Panc1 (cell line): ENCODE measurements at places on chromosomes 7 and 10.

DNA sequence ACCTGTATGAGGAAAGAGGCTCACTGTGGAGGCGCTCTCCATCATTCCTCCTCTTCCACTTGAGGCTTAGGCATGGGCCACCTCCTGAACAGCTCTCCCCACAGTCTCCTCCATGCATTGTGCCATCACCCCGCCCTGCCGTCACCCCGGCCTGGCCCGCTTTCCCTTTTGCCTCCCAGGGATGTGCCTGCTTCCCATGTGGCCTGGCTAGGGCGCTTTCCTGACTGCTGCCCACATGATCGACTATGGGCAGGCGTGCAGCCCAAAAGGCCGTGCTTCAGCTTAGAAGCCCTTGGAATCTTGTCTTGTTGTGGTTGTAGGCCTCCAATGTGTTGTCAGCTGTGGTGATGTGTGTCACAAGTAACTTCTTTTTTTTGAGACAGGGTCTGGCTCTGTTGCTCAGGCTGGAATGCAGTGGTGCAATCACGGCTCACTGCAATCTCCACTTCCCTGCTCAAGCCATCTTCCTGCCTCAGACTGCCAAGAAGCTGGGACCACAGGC lies 1.8 kb upstream of the ACTR3C start:
- DNase-seq: no peak

GRCh38 chr7:43204081-43204480 lies 91.6 kb downstream of the HECW1 start:
- DNase-seq: no peak

DNA sequence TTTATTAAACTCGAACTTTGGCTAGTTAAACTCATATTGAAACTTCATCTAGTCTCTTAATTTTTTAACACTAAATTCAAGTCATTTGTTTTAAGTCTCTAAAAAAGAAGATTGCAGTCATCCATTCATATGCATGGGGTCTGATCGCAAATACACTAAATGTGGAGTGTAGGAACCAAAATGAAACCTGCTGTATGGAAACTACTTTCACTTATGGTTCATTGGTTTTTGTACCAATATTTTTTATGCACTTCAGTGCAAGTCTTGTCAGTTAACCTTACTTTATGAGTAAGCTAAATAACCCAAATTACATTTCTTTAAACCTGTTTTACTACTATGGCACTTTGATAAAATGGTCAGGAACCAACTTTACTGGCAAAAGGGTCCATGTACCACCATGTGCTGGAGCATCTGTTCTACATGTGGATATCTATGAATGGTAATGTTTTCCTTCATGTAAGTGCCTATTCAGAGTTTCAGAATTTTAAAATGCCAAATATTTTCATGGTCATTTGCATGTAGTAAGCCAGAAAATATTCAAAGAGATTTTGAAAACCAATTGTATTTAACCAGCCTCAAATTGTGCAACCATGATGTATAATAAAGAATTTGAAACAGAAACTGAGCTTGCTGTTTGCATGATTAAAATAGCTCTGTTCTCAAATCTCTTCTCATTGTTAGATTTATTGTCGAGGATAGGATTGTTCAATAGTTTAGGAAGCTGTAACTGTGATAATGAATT lies 7.6 kb upstream of the SUPV3L1 start:
- DNase-seq: no peak

GRCh38 chr10:113520261-113520660 lies 32.6 kb upstream of the HABP2 start:
- no peak for DNase-seq

DNA sequence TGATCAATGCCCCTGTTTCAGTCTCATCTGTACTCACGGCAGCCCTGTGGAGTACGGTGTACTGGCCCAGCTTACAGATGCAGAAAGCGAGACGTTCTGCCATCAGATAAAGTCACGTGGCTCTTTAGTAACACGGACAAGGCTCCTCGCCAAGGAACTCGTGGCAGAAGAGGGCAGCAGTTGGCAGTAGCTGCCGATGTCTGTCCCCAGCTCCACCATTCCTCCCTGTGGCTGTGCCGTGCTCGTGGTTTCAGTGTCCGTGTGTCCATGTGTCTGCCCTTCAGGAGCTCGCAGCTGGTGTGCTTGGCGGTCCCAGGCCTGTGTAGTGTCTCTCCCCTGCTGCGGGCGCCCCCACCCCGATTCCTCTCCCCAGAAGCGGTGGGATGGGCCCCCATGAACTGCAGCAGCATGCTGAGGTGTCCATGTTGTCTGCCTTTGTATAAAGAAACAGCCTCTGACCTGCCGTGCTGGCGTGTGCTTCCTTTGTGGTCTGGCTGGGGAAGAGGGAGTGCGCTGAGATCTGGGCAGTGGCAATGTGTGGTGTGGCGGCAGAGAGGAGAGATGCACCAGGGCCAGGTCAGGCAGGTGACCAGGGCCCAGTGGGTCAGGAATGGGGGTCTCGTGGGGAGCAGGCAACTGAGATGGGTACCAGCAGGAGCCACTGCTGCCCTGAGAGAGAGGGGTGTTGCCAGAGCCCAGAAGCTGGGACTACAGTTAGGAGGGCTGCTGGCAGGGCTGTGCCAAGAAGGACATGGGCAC lies 9.8 kb downstream of the RHBDD2 start:
- no peak for DNase-seq

DNA sequence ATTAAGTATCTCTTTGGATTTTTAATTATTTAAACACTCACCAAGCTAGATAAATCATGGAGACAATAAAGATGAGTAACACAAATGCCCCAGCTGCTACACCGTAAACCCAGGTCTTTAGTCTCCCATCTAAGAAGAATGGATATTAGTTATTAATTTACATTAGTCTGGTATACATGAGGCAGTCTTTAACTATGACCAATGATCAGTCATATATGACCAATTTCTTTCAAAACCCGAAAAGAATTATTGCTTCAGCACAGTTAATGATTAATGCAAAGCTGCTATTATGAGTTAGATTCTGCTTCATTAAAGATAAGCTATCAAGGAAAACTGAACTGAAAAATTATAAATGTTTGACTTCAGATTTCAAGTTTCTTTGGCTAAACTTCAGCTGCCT lies 402.9 kb downstream of the PHF14 start:
- DNase-seq: no peak

DNA sequence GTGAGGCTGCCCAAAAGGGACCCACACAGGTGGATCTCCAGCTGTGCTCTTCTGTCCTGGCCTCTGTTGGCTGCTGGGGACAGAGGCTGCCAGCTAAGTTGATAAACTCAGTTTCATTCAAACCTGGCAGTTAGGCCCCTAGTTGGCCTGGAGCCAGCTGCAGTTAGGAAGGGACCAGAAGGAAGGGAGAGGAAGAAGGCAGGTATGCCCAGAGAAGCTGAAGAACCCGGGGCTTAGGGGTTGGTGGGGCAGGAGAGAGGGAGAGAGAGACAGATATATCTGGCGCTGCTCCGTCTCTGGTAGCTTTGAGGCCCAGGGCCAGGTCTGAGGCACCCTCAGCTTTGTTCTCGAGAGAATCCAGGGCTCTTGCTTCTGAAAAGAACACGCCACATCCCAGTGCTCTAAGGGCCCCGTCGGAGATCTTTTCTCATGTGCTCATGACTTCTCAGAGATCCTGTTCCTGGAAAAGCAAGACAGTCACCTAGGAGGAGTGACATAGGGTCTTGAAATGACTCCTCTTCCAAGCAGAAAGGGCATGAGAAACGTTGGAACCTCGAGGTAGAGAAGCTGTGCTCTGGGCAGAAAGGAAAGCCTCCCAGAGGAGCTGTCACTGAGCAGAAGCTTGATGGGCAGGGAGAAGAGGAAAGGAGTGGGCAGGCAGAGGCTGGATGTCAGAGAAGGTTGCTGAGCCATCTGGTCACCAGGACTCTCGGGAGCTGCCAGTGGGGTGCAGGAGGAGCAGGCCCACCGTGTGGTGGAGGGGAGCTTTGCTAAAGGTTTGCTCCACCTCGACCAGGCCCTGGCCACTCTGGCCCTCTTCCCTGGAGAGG lies 153.6 kb downstream of the ARHGAP21 start:
- DNase-seq: no peak

- DNase-seq: no peak
These were observed 29.5 kb downstream of the NUDT5 start for GRCh38 chr10:12165999-12166775.

DNA sequence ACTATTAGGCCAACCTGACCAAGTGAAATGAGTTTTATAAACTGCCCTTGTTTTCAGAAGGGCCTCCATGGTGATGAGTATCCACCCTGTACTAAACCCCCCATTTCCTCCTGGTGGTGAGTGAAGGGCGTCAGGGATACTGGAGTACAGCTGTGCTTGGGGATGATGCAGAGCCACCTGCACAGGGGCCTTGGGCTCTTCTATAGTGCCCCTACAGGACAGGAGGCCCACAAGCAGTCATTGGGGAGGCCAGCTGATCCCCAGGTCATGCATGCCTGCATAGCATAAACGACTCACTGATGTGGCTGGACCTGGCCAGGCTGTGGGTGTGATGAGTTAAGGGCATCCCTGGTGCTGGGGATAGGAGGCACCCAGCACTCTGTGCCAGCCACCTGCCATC lies 114.1 kb upstream of the CELF2 start:
- DNase-seq: no peak

GRCh38 chr7:66301737-66302136 lies 96.6 kb downstream of the TPST1 start:
- DNase-seq: no peak

DNA sequence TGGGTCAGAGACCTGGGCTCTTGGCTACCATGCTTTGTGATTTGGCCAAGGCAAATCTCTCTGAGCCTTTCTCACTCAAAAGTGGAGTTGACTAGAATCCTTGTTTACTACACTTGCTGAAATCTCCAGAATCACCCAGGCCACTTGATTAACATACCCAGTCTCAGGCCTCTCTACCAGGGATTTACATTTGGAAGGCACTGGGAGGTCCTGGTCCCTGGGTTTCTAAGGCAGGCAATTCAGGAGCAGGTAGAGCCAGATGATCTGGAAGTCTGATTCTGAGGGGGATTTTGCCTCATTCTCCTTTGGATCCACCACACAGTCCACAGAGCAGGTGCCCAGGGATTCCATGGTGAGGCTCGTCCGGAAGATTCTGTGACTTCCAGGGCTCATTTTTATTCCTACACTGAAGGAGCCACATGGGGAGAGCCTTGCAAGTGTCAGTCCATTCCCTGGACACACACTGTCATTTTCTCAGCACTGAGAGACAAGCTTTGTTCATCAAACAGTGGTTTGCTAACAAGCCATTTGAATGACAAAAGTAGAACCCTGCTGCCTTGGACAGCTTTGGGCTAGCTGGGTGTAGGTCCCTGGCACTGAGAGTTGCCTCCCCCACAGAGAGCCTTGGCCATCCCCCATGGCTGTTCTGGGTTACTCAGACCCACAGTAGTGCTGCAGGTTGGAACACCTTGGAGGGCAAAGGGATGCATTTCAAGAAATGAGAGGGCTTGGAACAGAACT lies 74.2 kb downstream of the NOC3L start:
- DNase-seq: no peak

DNA sequence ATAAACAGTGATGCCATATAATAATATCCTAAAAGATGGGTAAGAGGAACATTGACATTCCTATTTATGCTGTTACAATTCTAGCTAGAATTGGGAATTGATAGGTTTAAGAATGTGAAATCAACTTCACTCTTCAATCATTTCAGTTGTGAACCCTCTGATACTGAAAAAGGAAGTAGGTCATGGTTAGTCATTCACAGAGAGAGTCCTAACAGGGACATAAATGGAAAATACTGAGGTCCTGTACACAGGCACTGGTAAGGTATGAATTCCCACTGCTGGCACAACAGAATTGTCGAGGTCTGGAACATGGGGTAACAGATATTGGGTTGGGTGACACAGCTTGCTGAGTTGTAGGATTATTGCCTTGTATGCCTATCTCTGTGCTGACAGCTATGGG lies 289.4 kb upstream of the LRRN3 start:
- DNase-seq: no peak

- no peak for DNase-seq
These were observed 17.1 kb downstream of the CNNM1 start for GRCh38 chr10:99346247-99346646.

GRCh38 chr7:114934713-114935112 lies 12.8 kb downstream of the MDFIC start:
- no peak for DNase-seq

- no peak for DNase-seq
These were observed 1078.3 kb downstream of the NRG3 start for GRCh38 chr10:82953331-82953730.

DNA sequence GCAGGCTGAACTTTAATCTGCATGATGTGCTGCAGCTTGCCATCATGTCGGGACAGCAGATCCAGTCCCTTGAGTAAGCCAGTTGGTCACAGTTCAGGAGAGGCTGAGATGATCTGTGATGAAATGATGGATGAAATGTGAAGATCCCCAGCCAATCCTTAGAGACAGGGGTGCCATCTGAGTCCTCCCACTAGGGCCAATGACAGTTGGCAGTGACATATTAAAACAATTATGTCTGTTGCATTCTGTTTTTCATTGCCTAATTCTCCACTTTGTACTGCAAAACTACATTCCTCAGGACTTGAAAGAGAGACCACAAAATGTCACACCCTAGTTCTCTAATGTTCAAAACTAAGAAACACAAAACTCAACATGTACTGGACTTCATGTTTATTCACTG lies 66.3 kb upstream of the CAV2 start:
- no peak for DNase-seq

- no peak for DNase-seq
These were observed 122.5 kb upstream of the EGR2 start for GRCh38 chr10:62938672-62939071.

- DNase-seq: no peak
These were observed 333.8 kb downstream of the BBS9 start for GRCh38 chr7:33463131-33463530.

- DNase-seq: no peak
These were observed 489.1 kb upstream of the PODXL start for GRCh38 chr7:132045481-132045980.

GRCh38 chr7:121084748-121085336 lies 96.3 kb downstream of the CPED1 start:
- no peak for DNase-seq

- no peak for DNase-seq
These were observed 341.1 kb downstream of the CXCL12 start for GRCh38 chr10:44043646-44044375.

- no peak for DNase-seq
These were observed 449.6 kb downstream of the KCNMA1 start for GRCh38 chr10:77188000-77188395.

DNA sequence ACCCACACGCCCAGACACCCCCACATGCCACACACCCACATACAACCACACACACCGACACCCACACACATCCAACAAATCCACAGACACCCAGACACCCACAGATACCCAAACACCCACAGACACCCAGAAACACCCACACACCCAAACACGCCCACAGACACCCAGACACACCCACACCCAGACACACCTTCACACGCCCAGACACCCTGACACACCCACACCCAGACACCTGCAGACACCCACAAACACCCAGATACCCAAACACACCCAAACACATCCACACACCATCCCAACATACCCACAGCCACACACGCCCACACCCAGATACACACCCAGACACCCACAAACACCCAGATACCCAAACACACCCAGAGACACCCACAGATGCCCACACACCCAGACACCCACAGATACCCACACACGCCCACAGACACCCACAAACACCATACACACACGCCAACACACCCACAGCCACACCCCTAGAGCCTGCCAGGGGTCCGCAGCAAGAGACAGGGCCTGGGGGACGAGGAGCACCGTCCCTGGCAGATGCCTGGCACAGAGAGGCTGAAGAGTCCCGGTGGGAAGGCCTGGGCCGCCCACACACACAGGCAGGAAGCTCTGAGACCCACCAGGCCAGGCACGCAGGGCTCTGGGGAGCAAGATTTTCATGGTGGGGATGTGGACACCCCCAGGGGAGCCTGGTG lies 28.5 kb downstream of the CYP2W1 start:
- no peak for DNase-seq
